ENCODE measurements at places on chromosomes 3 and 15. TPM values are rescaled to one million over a fixed set of nuclear protein-coding genes. Genes with fewer than 3 reads are reported as not detected.

Gene NR1I2
- not detected for total RNA-seq

Gene SLC24A5
- not detected for total RNA-seq

Gene CACNA1D
- total RNA-seq, result not detected

Gene MANF
- total RNA-seq, result 60.7 TPM

Gene GASK1A
- under 0.01 TPM for total RNA-seq

Gene SLITRK3
- not detected for total RNA-seq

Gene GOLGA8J
- total RNA-seq, result not detected

Gene CISH
- 0.38 TPM for total RNA-seq

Gene NEO1
- total RNA-seq, result 5.3 TPM

Gene BOC
- not detected for total RNA-seq

Gene UROC1
- total RNA-seq, result not detected

Gene LXN
- 26.3 TPM for total RNA-seq

Gene ADAMTSL3
- total RNA-seq, result 22.2 TPM

Data from dermis microvascular lymphatic vessel endothelial cell (primary cell).